ENCODE measurements at places on chromosomes 16 and 17. TPM values are rescaled to one million over a fixed set of nuclear protein-coding genes. Genes with fewer than 3 reads are reported as not detected.

The SLC4A1 gene
- total RNA-seq, result 0.22 TPM

The RAMP2 gene
- total RNA-seq, result not detected

The NT5M gene
- total RNA-seq, result 0.47 TPM

DNA sequence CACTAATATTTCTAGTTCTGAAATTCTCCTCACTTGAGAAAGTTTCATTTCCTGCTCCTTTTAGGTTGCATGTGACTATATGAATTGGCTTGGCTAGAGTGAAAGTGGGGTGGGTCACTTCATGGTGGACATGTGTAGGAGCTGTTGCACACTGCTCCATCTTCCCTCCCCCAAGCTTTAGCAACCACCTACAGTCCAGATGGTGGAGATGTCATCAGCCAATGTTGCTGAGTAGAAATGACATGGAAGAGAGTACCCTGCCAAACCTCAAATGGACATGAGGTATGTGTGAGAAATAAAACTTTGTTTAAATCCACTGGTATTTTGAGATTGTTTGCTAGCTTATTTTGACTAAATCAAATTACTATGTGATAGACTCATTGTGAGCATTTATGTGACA, 281.5 kb downstream of the CA10 start:
- DNase-seq, result no peak
- H3K4me1 ChIP-seq, result no peaks in the 10 kb centered on the region
- no peaks in the 10 kb centered on the region for H3K27me3 ChIP-seq
- no peak overlapping the region for H3K4me3 ChIP-seq

DNA sequence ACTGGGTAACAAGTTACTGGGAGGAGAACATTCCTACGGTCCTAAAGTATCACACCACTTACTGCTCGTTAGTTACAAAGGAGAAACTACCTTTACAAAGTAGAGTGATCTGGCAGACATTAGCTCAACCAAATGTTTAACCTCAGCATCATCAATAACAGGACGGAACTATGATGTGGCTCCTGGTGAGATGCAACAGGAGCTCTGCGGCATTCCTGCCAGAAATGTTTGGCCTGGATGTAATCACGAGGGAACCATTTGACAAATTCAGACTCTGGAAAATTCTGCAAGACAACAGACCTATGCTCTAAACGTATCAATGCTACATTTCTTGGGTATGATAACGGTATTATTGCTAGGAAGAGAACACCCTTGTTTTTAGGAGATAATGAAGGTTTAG, 80.4 kb downstream of the MRM3 start:
- H3K4me3 ChIP-seq, result no peak overlapping the region
- DNase-seq, result no peak
- H3K36me3 ChIP-seq, result no peaks in the 10 kb centered on the region
- no peaks in the 10 kb centered on the region for H3K4me1 ChIP-seq
